ENCODE measurements at places on chromosomes 11 and 22.

DNA sequence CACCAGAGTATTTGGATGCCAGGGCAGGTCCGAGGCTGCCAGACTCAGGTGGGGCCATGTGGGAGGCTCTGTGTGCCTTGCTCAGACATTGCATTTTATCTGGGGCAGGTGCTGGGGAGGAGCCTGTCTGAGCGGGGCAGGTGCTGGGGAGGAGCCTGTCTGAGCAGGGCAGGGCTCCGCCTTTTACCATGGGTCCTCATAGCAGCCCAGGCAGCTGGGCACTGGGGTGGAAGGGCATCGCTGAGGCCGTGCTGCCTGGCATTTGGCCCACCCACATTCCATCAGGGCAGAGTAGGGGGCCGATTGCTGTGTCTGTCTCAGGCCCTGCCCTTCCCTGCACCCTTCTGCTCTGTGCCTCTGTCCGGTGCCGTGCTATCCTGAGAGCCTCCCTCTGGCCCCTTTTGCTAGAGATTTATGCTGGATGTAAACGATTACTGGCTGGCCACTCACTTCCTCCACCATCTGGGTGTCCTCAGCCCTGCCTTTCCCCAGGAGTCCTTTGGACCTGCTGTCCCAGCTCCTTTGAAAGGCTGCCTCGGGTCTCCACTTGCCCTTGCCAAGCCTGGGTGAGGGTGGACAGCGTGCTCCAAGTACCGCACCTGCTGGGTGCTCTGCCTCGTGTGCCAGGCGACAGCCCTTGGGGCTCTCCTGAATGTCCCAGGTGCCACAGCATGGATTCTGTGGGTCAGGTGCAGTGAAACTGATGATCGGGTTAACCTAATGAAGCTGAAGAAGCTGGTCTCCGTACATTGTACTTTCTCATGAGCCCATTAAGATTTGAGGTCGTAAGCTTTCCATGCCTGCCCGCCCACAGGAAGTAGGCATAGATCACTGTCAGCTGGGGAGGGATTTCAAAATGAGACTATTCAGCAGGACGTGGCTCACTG, 281.6 kb downstream of the TBC1D22A start:
- H3K4me1 ChIP-seq, result peaks cover 18% of the 10 kb centered on the region
- no peaks in the 10 kb centered on the region for H3K27me3 ChIP-seq
- H3K36me3 ChIP-seq, result no peaks in the 10 kb centered on the region
- no peak overlapping the region for H3K27ac ChIP-seq

- peak; percentile 63 for DNase-seq
- no peaks in the 10 kb centered on the region for H3K36me3 ChIP-seq
- H3K4me3 ChIP-seq, result peak overlapping the region; percentile 87
- peak overlapping the region; percentile 94 for H3K27ac ChIP-seq
- H3K4me1 ChIP-seq, result peaks cover 70% of the 10 kb centered on the region
- H3K27me3 ChIP-seq, result no peaks in the 10 kb centered on the region
These were observed 718 bp downstream of the LTBP3 start for GRCh38 chr11:65557280-65558001.

DNA sequence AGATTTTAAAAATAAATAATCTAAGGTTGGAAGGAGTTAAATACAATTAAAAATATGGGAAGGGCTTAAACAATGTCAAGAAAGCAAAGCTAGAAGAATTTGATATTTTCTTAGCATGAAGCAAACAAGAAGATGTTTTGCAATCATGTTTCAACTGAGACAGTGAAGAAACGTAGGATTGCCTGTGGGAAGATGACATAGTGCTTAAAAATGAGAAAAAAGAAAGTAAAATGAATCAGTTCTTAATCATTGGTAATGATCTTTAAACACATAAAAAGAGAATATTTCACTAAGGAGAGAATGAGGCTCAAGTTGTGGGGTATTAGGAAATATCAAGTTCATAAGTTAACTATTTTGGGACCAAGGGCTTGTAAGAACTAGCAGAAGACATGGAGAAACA, 855.0 kb downstream of the METTL15 start:
- no peak overlapping the region for H3K27ac ChIP-seq
- DNase-seq, result no peak
- H3K4me3 ChIP-seq, result no peak overlapping the region
- H3K36me3 ChIP-seq, result no peaks in the 10 kb centered on the region
- no peaks in the 10 kb centered on the region for H3K4me1 ChIP-seq

DNA sequence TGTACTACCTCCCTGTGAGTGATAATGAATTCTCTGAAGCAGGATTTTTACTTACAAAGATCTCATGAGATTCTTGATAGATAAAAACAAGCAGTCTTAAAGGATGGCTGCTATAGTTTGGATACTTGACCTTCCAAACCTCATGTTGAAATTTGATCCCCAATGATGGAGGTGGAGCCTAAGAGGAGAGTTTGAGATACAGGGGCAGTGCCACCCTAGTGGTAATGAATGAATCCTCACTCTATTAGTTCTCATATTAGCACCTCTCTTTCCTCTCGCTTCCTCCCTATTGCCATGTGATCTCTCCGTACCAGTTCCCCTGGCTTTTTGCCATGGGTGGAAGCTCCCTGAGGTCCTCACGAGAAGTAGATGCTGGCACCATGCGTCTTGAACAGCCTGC, 37.9 kb upstream of the OR8B8 start:
- DNase-seq, result no peak
- no peaks in the 10 kb centered on the region for H3K36me3 ChIP-seq
- no peaks in the 10 kb centered on the region for H3K27me3 ChIP-seq
- H3K4me1 ChIP-seq, result no peaks in the 10 kb centered on the region
- H3K27ac ChIP-seq, result no peak overlapping the region
- no peak overlapping the region for H3K4me3 ChIP-seq

DNA sequence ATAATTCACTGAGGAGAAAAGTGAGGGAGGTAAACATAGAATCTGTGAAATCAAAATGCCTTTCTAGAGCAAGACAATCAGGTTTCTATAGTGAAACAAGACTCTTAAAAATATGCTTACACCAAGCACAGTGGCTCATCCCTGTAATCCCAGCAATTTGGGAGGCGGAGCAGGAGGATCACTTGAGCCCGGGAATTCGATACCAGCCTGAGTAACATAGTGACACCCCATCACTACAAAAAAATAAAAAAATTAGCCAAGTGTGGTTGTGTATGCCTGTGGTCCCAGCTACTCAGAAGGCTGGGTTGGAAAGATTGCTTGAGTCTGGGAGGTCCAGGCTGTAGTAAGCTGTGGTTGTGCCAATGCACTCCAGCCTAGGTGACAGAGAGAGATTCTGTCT, 43.2 kb upstream of the ME3 start:
- no peaks in the 10 kb centered on the region for H3K4me1 ChIP-seq
- H3K36me3 ChIP-seq, result no peaks in the 10 kb centered on the region
- H3K4me3 ChIP-seq, result no peak overlapping the region
- H3K27ac ChIP-seq, result no peak overlapping the region
- H3K27me3 ChIP-seq, result peaks cover 19% of the 10 kb centered on the region

GRCh38 chr11:17098658-17099057, 21.2 kb upstream of the RPS13 start:
- H3K4me1 ChIP-seq, result no peaks in the 10 kb centered on the region
- no peak for DNase-seq
- peaks cover 8% of the 10 kb centered on the region for H3K36me3 ChIP-seq
- no peak overlapping the region for H3K27ac ChIP-seq

GRCh38 chr11:20093775-20094174, 66.5 kb downstream of the DBX1 start:
- H3K4me1 ChIP-seq, result peaks cover 15% of the 10 kb centered on the region
- H3K27me3 ChIP-seq, result no peaks in the 10 kb centered on the region
- peaks cover 85% of the 10 kb centered on the region for H3K36me3 ChIP-seq
- H3K27ac ChIP-seq, result no peak overlapping the region

- peaks cover 7% of the 10 kb centered on the region for H3K36me3 ChIP-seq
- H3K4me1 ChIP-seq, result no peaks in the 10 kb centered on the region
- no peak overlapping the region for H3K4me3 ChIP-seq
- no peak for DNase-seq
- H3K27ac ChIP-seq, result no peak overlapping the region
- no peaks in the 10 kb centered on the region for H3K27me3 ChIP-seq
These were observed 8.7 kb downstream of the COMMD9 start for GRCh38 chr11:36280531-36280930.

DNA sequence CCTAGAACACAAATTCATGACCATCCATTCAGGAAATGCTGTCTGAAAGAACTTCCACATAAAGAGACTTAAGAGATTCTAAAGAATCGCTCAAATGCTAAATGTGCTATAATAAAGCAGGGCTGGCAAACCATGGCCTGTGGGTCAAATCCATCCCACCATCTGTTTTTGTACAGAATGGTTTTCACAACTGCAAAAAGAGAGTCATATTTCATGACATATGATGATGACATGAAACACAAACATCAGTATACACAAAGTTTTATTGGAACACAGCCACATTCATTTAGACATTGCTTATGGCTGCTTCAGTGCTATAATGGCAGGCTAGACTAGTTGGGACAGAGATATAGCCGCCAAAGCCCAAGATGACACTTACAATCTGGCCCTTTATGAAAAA, 85.1 kb downstream of the RRAS2 start:
- DNase-seq, result no peak
- H3K4me1 ChIP-seq, result 0 out of 2 replicates have a peak, but pooled peaks cover 5% of the 10 kb centered on the region
- no peak overlapping the region for H3K27ac ChIP-seq
- H3K27me3 ChIP-seq, result no peaks in the 10 kb centered on the region
- H3K36me3 ChIP-seq, result no peaks in the 10 kb centered on the region
- no peak overlapping the region for H3K4me3 ChIP-seq

DNA sequence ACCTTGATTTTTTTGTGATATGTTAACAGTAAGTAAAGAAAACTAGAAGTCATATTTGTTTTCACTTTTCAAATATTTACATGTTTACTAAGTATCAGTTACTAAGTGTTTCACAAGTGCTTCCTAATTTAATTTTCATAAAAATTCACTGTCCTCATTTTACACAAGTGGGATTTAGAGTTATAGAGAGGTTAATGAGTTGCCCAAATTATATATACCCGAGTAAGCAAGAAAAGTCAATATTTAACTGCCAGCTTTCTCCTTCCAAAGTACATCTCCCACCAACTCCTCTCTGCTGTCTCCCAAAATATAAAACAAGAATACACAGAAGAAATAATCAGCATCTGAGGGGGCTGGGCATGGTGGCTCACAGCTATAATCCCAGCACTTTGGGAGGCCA, 896.7 kb upstream of the ANO3 start:
- H3K27ac ChIP-seq, result no peak overlapping the region
- H3K4me3 ChIP-seq, result no peak overlapping the region
- peaks cover 18% of the 10 kb centered on the region for H3K4me1 ChIP-seq
- DNase-seq, result peak; percentile 31
- H3K36me3 ChIP-seq, result no peaks in the 10 kb centered on the region

- H3K27me3 ChIP-seq, result peaks cover 7% of the 10 kb centered on the region
- H3K4me1 ChIP-seq, result no peaks in the 10 kb centered on the region
- H3K27ac ChIP-seq, result no peak overlapping the region
- no peak overlapping the region for H3K4me3 ChIP-seq
These were observed 1352.8 kb downstream of the BRD1 start for GRCh38 chr22:48474881-48475280.

DNA sequence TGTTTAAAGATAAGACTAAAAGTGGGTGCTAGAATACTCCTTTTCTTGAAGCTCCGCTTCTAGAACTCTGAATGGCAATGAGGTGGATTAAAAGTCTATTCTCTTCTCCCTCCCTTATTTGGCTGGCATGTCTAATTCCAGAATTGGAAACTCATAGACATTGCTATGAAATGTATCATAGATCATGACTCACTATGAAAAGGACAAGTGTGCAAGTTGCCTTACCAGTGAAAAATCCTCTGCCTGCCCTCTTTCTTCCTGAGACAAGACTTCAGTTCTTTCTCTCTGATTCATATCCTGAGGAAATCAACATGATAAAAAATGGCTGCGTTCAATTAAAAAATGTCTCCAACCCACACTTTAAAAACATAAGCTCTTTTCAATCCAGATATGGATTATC, 73.2 kb upstream of the BLID start:
- no peak for DNase-seq
- H3K27me3 ChIP-seq, result no peaks in the 10 kb centered on the region
- no peaks in the 10 kb centered on the region for H3K4me1 ChIP-seq

DNA sequence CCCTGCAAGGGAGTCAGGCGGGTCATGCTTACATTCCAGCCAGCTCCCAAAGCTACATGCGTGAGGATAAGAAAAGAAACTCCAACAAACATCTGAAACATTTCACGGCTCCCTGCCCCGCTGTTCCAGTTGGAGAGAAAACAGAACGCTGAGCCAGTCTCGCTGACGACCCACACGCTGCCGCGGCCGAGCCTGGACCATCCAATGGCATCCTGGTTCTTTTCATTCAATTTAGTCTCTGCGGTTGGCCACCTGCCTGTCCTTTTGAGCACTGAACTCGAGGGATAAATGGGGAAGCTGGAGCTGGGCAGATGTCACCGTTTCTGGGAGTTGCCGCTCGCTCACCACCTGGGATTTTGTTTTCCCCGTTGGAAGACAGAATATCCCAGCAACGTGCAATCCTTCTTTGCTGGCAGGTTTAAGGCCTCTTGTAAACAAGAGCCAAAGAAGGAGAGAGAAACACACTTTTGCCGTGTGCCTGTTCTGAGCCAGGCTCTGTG, 45.3 kb upstream of the SHISAL1 start:
- no peaks in the 10 kb centered on the region for H3K4me1 ChIP-seq
- no peaks in the 10 kb centered on the region for H3K36me3 ChIP-seq
- peaks cover 7% of the 10 kb centered on the region for H3K27me3 ChIP-seq
- DNase-seq, result no peak
- no peak overlapping the region for H3K27ac ChIP-seq

GRCh38 chr11:93221539-93221938, 23.7 kb upstream of the SLC36A4 start:
- DNase-seq, result no peak
- H3K27ac ChIP-seq, result no peak overlapping the region
- no peaks in the 10 kb centered on the region for H3K36me3 ChIP-seq
- peaks cover 6% of the 10 kb centered on the region for H3K27me3 ChIP-seq
- H3K4me1 ChIP-seq, result no peaks in the 10 kb centered on the region
- no peak overlapping the region for H3K4me3 ChIP-seq

DNA sequence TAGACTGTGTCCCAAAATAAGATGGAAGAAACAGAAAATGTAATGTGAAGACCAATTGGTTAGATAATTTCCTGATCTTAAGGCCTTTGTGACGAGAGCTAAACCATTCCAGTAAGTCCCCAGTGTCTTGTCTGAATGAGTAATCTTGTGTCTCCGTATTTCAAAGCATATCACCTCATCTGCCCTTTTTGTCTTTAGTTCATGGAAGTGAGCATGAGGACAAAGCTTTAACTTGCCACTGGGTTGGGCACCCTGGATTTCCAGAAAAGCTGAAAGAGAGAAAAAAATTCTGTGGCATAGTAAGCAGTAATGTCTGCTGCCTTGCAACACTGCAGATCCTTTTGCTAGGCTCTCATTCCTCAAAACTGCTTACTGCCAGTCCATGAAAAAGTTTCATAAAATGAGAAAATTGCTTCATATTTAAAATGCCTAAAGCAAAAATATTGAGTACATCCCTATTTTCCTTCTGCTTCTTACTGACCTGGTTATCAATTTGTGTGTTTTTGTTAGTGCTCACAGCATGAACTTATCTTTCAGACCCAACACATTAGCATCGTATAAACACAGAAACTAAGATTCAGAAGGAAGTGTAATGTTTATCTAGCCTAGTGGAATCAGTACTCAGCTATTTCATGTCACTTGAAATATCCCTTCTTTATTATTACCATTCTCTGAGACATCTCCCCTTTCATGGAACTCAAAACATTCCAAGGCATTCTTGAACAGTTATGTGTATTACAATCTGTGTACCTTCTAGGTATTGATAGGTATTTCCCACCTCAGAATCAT, 5.3 kb downstream of the CASP12 start:
- H3K27me3 ChIP-seq, result no peaks in the 10 kb centered on the region
- H3K36me3 ChIP-seq, result no peaks in the 10 kb centered on the region
- H3K4me1 ChIP-seq, result no peaks in the 10 kb centered on the region
- no peak overlapping the region for H3K4me3 ChIP-seq
- no peak overlapping the region for H3K27ac ChIP-seq

Measured in HepG2 (cell line).